ENCODE measurements at places on chromosomes 6 and 20.

DNA sequence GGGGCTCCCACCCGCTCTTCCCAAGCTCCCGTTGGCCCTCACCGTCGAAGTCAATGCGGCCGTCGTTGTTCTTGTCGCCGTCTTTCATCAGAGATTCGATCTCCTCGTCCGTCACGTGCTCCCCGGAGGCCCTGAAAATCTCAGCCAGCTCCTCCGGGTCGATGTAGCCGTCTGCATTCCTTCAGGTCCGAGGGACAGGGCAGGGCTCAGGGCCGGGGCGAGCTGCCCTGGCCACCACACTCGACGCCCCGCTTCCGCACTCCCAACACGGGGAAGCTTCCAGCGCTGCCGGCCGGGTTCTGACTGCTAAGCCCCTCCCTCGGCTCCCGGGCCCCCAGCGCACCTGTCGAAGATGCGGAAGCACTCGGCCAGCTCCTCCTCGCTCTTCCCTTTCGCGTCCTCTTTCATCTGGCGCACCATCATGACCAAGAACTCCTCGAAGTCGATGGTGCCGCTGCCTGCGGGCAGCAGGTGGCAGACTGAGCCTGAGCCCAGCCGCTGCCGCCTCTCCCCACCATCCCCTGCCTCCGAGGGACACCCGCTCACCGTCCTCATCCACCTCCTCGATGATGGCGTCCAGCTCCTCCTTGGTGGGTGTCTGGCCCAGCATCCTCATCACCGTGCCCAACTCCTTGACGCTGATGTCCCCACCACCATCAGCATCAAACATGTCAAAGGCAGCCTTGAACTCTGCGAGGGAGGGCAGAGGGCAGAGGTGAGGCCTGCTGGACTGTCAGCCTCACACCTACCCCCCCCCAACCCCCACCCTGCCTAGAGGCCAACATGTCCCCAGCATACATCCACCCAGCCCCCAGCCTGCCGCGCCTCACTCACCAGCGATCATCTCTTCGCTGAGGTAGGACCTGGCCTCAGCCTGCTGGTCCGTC, 2.9 kb downstream of the TNNC2 start:
- DNase-seq = no peak

- no peak for DNase-seq
Measured at GRCh38 chr6:3610206-3610605, 141.3 kb downstream of the PXDC1 start.

DNA sequence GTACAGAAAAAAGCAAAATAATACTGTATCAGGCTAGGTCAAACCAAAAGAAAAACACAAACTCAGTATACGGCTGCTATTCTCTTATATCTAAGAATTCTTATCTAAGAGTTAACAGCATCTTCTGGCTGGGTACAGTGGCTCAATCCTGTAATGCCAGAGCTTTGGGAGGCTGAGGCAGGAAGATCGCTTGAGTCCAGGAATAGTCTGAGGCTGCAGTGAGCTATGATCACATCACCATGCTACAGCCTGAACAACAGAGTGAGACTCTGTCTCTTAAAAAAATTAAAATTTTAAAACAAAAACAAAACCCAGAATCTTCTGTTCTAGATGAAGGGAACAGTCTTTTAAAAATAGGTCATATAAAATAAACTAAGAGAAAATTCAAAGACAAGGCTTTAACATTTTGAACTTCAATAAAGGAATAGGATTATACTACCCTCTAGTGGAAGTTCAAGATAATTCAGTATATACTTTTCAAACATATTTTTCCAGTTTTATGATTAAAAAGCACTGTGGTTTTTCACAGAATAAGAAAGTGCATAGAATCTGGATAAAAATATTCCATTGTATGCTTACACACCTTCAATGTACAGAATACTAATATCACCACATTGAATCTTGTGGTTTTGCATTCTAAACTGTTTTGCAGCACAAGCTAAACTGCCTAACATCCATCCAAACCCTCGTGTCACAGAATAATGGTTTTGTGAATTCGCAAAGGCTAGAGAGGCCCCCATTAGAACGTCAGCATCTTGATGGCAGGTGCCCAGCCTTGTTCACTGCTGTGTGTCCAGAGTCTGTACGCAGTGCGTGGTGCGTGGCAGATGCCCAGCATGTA, 39.3 kb downstream of the DTNBP1 start:
- no peak for DNase-seq

GRCh38 chr20:50582092-50582491, 71.9 kb downstream of the PTPN1 start:
- DNase-seq = no peak

- DNase-seq = no peak
Measured at GRCh38 chr6:39400026-39400425, 77.5 kb upstream of the KCNK16 start.

DNA sequence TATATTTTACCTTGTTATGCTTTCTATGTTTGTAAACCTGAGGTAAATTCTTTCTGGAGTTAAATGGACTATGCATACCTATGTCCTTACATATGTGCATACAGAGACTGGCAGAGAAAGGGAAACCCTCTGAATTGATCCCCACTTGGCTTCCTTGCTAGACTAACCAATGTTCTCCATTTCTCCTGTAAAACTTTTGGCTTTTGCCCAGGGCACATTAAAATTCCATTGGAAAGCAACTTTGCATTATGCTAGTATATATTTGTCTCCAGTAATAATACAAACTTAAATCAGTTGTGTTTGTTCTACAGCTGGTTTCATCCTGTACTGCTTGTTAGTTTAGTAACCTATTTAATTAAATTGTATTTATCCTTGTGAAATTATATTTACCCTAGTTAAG, 646.0 kb upstream of the MARCKS start:
- no peak for DNase-seq

DNA sequence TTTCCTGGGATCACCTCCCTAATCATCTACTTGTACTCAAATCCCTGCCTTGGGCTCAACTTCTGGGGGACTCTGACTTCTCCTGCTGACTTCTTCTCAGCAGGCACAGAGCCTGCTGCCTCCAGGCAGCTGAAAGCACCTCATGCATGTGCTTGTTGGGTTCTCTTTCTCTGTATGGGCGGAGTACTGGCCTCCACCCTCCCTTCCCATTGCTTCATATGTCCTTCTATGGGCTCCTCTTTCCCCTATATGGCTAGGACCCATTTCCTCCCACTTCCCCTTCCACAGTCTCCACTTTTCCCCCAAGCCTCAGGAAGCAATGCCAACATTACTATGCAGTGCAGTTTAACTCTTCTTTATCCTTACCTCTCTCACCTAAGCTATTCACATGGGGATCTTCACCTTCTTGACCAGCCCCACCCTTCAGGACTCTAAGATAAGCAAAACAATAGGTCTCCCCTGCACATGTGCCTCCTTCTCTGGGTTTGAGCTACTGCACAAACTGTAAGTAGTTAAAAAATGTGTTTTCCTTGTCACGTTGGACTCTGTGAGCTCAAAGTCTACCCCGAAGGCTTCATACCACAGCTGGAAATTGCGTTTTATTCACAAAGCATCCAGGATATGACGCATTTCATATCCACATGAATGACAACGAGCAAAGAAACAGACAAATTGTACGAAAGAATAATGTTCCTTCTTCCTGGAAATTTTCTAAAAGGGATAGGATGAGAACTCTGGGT, 93.7 kb downstream of the CDS2 start:
- no peak for DNase-seq

GRCh38 chr6:34617231-34617630, 61.1 kb upstream of the SPDEF start:
- no peak for DNase-seq

GRCh38 chr20:16427571-16427970, 145.7 kb downstream of the KIF16B start:
- DNase-seq = no peak

DNA sequence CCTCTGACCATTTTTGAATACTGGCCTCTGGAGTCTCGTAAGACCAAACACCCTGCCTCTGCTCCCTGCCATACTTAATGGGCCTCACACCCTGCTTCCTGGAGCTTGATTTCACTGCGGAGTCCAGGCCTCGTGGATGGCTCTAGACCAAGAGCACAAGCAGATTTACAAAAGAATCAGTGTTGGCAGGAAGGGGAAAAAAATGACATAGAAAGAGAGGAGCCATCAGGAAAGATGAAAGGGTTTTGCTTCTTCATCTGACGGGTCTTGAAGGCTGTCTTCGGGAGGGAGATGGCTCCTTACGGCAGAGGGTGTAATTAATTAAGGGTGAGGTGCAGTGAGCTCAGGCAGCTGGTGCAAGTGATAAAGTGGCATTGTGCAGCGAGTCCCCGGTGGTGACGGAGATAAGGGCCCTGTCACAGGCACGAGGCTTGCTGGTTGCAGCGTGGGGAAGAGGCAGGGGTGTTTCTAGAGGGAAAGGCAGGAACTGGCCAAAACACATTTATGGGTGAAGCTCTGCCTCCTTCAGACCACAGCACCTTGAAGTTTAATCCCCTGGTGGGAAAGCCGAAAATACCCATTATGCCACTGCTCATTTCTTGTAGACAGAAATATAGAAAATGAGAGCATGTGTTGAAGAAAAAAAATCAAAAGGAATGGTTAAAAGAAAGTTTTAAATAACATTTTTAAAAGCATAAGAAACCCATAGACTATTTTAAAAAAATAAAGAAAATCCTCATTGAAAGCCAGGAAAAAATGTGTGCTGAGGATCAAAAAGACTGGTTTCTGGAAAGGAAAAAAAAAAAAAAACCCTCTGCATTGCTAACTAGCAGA, 128.6 kb upstream of the LRFN2 start:
- no peak for DNase-seq

- DNase-seq = no peak
Measured at GRCh38 chr20:51803148-51803854, 980 bp upstream of the SALL4 start.

- DNase-seq = no peak
Measured at GRCh38 chr6:98054453-98054852, 771.4 kb upstream of the MMS22L start.

DNA sequence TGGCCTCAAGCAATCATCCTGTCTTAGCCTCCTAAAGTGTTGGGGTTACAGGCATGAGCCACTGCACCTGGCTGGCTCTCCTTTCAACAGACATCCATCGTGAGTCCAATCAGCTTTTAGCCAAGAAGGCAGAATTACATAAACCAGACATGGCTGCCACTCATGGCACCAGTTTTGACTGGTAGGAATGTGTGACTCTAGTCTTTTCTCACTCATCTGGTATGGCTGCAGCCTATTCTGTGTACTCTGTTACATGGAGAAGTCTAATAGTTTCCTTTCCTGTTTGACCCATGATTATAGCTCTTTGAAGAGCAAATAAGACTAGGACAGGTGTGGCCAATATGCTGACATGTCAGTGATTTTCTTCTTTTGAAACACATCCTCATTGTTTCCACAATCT, 27.0 kb upstream of the RNF144B start:
- no peak for DNase-seq

DNA sequence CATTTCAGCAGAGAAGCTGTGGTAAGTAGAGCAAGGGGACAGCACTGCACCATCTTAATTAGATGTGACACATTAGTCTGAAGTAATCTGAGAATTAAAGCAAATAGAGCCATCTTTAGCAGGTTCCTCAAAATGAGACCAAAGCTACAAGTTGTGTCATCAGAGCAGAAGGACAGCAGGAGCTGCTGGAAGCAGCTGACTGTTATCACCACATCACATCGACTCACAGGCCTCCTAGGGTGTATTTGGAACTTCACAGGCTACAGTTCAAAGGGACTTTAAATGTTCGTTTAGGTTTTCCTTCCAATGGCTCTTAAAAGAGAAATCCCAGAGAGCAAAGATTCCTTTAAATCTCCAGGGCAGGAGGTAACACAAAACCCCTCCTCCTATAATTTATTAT, 69.5 kb downstream of the LCA5 start:
- DNase-seq = no peak

Measured in BJ (cell line).